ENCODE measurements at places on chromosomes 3 and 15. TPM values are rescaled to one million over a fixed set of nuclear protein-coding genes. Genes with fewer than 3 reads are reported as not detected.

FSD2 gene
- total RNA-seq, result 10.3 TPM

SPINK8 gene
- not detected for total RNA-seq

CATSPER2 gene
- total RNA-seq, result 0.87 TPM

CHRFAM7A gene
- not detected for total RNA-seq

TERC gene
- total RNA-seq, result 4.8 TPM

GRCh38 chr15:48498828-48499227 lies 146.7 kb downstream of the FBN1 start:
- H3K4me1 ChIP-seq, result no peaks in the 10 kb centered on the region
- no peaks in the 10 kb centered on the region for H3K27me3 ChIP-seq
- no peaks in the 10 kb centered on the region for H3K36me3 ChIP-seq
- no peak overlapping the region for H3K27ac ChIP-seq
- no peak overlapping the region for H3K4me3 ChIP-seq

CD80 gene
- total RNA-seq, result not detected

Measured in psoas muscle (tissue), 8 donors.